Stromal cell of bone marrow (primary cell): ENCODE measurements at places on chromosomes 3 and 15.

- DNase-seq, result no peak
Observed at GRCh38 chr3:178583963-178584575, 47.8 kb downstream of the KCNMB2 start.

DNA sequence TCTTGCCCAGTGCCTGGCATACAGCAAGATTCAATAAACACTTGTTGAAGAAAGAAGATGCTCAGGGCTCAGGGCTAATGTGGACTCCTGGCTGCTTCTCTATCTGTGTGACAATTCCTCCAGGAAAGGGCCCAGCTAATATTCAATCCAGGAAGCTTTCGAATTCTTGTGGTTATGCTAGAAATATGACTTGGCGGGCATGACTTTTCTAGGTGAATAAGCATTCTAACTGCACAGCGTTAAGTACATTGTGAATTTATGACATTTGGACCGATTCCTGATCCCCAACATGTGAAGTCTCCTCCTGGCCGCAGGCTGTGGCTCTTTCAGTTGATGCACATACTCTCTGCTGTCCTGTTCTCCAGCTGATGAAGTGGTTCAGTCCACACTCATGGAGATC lies 117.0 kb downstream of the IMPG2 start:
- DNase-seq, result no peak

DNA sequence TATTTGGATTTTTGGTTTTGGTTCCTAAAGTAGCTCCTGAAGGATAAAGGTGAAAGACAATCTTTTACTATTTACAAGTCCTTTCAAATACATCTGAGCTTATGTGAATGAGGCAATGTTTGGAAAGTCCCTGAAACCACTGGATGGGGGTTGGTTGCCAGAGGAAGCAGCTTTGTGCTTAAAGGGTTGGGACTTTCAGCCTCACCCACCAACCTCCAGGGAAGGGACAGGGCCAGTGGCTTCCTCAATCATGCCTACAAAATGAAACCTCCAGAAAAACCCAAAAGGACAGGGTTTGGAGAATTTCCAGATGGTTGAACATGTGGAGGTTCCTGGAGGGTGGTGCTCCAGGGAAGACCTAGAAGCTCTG lies 20.9 kb upstream of the ABHD17C start:
- DNase-seq, result no peak

DNA sequence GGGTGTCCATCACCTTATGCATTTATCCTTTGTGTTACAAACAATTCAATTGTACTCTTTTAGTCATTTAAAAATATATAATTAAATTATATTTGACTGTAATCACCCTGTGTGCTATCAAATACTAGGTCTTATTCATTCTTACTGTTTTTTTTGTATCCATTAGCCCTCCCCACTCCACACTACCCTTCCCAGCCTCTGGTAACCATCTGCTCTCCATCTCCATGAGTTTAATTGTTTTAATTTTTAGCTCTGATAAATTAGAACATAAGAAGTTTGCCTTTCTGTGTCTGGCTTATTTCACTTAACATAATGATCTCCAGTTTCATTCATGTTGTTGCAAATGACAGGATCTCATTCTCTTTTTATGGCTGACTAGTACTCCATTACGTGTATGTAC lies 16.8 kb downstream of the C3orf20 start:
- no peak for DNase-seq

- no peak for DNase-seq
Observed at GRCh38 chr3:134149286-134149685, 101.4 kb downstream of the RYK start.

DNA sequence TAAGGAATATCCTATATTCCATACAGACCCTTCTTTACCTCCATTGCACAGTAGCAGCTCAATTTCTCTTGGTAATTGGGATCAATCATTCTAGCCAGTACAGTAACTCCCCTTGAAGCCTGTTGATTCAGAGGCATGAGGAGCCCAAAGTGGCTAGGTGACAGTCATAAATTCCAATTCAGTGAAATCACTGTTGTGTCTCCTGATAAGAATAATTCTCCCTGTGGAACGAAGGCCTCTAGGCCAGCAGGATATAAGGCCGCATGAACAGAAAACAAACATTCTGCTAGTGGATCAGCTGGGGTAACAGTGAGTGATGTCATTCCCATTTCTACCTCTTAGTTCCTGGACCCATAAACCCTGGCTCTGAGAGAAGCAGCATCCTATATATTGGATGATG lies 696.3 kb downstream of the NR2F2 start:
- no peak for DNase-seq

GRCh38 chr15:38588672-38589071 lies 24.1 kb upstream of the RASGRP1 start:
- no peak for DNase-seq

- no peak for DNase-seq
Observed at GRCh38 chr3:56813653-56813960, 11.9 kb upstream of the ARHGEF3 start.

- no peak for DNase-seq
Observed at GRCh38 chr3:16837602-16838001, 47.2 kb upstream of the PLCL2 start.
